ENCODE measurements at places on chromosomes 12 and 14.
A peak's percentile ranks its signal among the peaks of the same experiment; 100 is the strongest.

- no peak for DNase-seq
Measured at GRCh38 chr12:58969237-58969636, 48.9 kb upstream of the LRIG3 start.

GRCh38 chr14:52312931-52313355, 1.2 kb upstream of the PTGER2 start:
- no peak for DNase-seq

DNA sequence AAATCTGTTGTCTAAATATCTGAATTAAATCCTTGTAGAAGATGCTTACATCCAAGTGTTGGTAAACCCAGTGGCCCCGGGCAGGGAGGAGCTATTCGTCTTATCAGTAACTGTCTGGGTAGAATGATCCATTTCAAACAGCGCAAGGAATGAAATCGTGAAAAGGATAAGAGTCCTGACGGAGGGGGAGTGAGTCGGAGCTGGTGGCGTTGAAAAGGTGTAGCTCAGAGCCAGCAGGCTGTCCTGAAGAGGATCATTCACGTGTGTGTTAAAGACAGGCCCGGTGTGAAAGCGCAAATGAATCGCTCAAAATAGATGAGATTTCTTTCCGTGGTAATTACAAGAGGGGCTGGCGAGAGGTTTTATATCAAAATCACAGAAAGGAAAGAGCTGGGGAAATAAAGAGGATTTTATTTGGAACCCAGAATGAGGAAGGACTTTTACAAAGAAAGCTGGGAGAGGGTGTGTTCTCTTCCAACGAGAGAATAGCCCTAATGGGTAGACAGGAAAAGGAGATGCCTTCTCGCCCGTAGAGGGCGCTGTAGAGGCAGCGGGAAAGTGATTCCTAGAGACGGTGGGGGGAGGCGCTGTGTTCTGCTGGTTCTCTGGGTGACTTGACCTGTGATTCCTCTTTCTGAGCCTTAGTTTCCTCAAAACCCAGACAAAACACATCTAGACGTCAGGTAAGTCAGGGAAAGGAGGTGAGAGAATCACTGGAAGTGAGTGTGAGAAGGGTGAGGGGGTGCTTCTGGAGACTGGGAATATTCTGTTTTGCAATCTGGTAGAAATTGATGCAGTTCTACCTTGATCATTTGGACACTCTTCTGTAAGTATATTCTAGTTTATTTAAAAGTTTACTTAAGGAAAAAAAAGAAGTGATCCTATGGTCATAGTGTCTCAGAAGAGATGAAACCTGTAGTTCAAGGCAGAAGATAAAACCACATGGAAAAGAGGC, 39.3 kb downstream of the SRRM4 start:
- no peak for DNase-seq

DNA sequence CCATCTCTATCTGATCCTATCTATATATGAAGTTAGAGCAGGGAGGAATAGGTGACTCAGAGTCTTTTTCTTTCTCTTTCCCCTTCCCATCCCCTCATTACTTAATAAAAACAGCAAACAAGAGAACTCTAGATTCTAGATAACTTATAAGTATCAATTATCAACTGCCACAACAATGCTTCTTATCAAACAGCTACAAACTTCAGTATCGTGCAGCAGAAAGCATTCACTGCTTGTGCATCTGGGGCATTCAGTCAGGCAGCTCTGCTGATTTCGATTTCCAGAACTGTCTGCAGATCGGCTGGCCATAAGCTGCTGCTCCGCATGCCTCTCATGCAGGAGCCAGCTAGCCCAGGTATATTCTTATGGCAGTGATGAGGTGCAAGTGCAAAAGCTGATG, 19.4 kb downstream of the A2ML1 start:
- DNase-seq, result no peak

DNA sequence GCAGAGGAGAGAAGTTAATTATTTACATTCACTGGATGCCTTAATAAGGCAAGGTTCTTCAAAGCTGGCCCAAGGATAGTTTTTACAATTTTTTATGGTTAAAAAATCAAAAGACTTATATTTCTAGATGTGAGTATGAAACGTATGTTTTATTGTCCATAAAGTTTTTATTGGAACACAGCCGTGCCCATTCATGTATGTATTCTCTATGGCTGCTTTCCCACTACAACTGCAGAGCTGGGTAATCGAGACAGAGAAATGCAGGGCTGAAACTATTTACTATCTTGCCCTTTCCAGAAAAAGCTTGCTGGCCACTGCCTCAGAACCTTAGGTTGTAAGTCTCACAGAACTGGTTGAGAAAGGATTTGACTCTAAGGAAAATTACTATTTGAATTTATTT, 16.4 kb downstream of the JKAMP start:
- no peak for DNase-seq

- no peak for DNase-seq
Measured at GRCh38 chr12:92412856-92413255, 267.2 kb upstream of the BTG1 start.

GRCh38 chr12:121781998-121782979, 11.2 kb downstream of the RHOF start:
- peak; percentile 54 for DNase-seq

DNA sequence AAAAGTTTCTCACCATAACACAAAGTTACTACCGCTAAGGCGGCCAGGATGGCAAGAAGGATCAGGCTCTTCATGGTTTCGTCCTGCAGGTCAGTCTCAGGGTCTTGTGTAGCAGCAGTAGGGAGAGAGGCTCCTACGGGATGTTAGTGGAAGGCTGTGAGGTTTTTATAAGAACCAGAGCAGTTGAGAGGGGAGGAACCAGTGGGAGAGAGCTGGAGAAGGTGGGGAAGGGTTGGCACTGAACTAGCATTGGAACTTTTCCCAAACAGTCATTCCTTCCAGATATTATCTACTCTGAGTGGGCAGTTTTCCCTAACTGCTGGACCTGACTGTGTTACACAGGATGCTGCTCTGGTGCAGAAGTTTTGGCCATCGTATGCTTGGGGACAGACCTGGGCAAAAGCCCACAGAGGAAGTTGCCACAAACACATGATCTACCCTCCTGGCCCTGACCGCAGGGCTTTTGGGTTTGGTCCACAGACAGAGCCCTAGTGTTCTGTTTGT, at the start of gene MGP:
Gene MGP, minus strand, starts transcription at position 137 of the 504 bp plus-strand sequence. Its CDS starts 63 bp downstream, at position 74.
- no peak for DNase-seq

DNA sequence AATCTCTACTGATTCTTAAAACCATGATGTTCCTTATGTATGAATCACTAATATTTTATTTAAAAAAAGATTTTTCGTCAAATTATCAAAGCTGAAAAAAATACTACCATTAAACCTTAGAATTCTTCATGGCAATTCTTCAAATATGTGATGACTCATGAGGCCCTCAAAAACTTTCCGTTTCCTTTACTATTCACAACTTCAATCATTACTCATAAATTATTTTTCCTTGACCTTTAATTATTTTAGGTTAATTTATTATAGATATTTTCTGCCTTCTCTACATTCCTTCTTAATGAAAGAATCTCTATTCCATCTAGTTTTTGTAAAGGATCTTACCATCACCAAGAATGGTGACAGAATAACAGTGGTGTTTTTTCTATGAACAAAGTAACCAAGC, 162.1 kb upstream of the SOX5 start:
- no peak for DNase-seq

GRCh38 chr12:116544656-116545055, 14.5 kb upstream of the MAP1LC3B2 start:
- DNase-seq, result no peak

GRCh38 chr12:51373187-51373586, 18.0 kb downstream of the GALNT6 start:
- DNase-seq, result no peak

GRCh38 chr12:71686658-71687025, 760 bp downstream of the TMEM19 start:
- DNase-seq, result no peak

GRCh38 chr12:96864335-96864734, 42.7 kb upstream of the NEDD1 start:
- no peak for DNase-seq

DNA sequence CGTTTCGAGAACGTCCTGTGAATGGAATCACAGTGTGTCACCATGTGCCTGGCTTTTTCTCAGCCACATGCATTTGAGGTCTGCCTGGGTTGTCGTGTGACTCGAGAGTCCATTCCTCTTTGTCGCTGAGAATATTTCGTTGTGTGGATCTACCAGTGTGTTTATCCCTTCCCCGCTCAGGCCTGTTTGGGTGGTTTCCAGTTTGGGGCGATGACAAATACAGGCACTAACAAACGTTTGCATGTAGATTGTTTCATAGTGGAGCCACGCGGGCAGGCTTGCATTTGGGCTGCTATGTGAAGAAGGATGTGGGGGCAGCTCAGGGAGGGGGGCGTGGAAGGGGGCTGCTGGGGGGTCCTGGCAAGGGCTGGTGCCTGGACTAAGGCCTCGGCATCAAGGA, 14.1 kb downstream of the RIN3 start:
- no peak for DNase-seq

GRCh38 chr12:76247026-76247646, 101.1 kb downstream of the BBS10 start:
- DNase-seq, result no peak

DNA sequence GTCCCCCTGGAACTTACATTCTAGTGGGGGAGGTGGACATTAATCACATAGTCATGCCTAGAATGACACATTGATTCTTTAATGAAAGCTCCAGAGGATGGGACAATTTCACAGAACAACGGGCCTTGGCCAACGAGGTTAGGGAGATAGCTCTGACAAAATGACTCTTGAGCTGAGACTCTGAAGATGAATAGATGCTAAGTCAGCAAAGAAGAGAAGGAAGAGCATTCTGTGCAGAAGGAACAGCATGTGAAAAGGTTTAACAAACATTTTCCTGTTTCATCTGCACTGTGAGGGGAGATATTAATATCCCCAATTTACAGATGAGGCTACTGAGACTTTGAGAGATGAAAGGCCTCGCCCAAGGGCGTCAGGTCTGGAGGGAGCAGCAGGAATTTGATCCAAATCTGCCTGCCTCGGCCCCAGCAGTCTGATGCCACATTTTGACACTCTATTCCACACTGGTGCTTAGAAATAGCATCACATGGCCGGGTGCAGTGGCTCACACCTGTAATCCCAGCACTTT, 193.6 kb downstream of the RBM19 start:
- no peak for DNase-seq

GRCh38 chr14:53062856-53063255, 90.3 kb downstream of the DDHD1 start:
- DNase-seq, result no peak

- DNase-seq, result no peak
Measured at GRCh38 chr14:91103116-91103515, 10.8 kb upstream of the DGLUCY start.

DNA sequence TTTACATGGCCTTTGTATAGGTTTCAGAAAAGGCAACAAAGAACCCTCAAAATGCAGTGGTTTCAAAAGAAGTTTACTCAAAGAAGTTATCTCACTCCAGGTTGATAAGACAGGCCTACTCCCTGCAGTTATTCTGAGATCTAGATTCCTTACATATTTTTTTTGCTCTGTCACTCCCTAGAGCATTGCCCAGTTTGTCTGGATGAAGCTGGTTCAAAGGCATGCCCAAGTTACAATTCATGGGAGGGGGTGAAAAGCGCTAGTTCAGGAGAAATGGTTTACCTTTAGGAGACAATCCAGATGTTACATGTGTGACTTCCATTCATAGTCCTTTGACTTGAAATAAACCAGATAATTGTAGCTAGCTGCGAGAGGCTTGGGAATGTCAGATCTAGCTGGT, 115.0 kb downstream of the TPH2 start:
- no peak for DNase-seq

DNA sequence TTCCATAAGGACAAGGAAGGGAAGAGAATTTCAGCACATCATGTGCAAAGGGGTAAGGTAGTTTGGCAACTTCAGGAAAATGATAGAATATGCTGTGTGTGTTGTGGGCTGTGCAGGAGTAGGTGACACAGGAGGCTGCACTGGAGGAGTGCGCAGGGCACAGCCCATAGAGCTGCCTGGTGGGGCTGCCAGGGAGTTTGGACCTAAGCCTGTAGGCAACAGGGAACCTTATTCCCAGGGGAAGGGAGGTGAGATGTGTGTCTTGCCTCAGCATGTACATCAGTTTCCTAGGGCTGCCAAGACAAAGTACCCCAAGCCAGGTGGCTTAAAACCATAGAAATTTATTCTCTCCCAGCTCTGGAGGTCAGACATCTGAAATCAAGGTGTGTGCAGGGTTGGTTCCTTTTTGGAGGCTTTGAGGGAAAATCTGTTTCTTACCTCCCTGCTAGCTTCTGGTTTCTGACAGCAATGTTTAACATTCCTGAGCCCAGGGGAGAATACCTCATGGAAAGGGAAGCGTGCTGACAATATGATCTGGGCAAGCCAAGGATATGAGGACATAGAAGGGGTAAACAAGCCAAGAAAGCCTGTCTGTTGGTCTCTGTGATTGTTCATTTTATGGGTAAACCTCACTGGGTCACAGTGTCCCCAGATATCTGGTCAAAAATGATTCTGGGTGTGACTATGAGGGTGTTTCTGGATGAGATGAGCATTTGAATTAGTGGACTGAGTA, 174.0 kb upstream of the NTF3 start:
- DNase-seq, result no peak

GRCh38 chr12:112988224-112988623, 9.9 kb downstream of the OAS2 start:
- no peak for DNase-seq

DNA sequence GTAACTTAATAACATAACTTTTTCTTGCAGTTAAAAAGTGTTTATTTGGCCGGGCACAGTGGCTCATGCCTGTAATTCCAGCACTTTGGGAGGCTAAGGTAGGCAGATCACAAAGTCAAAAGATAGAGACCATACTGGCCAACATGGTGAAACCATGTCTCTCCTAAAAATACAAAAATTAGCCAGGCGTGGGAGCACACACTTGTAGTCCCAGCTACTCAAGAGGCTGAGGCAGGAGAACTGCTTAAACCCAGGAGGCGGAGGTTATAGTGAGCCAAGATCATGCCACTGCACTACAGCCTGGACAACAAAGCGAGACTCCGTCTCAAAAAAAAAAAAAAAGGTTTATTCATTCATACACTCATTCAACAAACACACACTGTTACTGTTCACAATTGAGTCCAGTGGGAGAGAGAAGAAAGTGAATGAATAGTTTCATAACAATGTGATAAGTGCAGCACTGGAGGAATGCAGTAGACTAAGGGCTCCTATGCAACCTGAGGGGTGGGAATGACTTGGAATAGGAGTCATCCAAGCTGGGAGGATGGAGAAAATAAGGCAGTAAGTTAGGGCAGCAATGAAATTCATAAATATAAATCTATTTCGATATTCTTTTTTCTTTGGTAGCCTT, 19.8 kb downstream of the DAD1 start:
- DNase-seq, result no peak

GRCh38 chr12:117365049-117365616, 3.7 kb upstream of the NOS1 start:
- DNase-seq, result no peak

GRCh38 chr14:24074625-24075484, 3.5 kb downstream of the CPNE6 start:
- DNase-seq, result no peak

GRCh38 chr12:69779928-69780327, 41.3 kb downstream of the RAB3IP start:
- DNase-seq, result no peak
